ENCODE measurements at places on chromosomes 7 and 10. TPM values are rescaled to one million over a fixed set of nuclear protein-coding genes. Genes with fewer than 3 reads are reported as not detected.

STRIP2 gene
- 3.4 TPM for total RNA-seq

DNA sequence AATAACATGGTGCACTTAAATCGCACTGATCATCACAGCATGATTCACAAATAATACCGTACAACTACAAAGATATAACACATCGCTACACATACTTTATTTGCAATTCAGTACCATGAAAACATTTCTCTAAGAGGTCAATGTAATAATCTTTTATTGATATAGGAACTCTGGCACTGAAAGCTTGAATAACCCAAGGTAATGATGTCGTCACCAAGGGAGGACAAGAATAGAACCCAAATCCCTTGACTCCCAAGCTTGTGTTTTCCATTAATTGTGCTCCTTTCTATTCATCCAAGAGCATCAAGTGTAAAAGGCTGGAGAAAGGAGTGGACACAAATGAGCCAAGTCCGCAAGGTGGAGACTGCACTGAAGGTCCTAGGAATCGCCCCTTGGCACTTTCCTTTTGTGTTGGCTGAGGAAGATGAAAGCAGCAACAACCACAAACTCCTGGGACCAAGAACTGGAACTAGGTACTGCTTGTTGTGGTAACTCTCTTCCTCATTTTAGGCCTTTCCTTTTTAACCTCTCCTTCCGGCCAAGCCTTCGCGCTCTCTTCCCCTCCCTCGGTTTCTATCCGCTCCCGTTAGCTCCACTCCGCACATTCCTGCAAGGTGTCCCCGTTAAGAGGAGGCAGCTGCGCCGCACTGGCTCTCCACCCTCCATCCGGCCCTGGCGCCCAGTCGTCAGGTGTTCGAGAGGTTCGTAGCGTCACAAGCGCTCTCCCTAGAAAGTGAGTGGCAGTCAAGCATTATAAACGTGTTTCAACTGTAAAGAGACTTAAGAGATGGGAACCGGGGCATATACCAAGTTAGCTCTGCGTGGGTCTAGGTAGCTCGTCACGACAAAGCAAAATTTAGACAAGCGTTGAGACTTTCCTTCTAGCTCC is 1.0 kb upstream of the CBLL1 start:
- peak; percentile 55 for ATAC-seq

DNA sequence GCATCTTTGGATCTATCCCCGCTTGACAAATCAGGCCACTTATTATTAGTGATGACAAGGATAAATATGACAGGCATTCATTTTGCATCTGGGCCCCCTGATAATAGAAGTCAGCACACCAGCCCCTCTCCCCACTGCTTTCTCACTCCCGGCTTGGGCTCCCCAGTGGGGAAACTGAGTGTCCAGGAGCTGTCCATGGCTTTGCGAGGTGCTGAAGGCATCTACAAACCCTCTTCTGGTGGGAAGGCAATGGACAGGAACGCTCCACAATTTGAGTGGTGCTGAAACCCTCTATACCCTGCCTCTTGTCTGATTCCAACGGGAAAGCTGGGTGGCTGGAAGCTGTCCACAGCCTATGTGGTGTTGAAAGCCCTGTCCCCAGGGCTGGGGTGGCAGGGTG is 61.7 kb upstream of the PCBD1 start:
- ATAC-seq = no peak

GRCh38 chr7:156156734-156157408 is 344.6 kb upstream of the SHH start:
- ATAC-seq = peak; percentile 44

GRCh38 chr10:5988336-5988920 is 11.1 kb upstream of the IL15RA start:
- no peak for ATAC-seq

DNA sequence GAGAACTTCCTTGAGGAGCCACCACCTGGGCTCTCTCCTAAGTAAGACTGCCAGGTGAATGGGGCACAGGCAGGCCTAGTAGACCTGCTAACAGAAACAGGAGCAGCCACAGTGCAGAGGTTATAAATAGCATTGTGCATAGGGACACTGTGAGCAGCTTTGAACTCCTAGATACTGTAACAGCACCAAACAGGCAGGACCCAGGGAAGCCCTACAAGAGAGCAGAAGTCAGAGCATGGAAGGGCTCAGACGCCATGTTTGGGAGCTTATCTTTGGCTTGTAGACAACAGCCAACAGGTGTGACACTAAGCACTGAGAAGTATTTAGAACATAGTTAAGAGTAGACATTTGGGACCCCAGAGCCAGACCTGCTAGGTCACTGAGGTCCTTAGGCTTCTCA is 14.5 kb downstream of the XRCC2 start:
- no peak for ATAC-seq
